Common myeloid progenitor, CD34-positive (primary cell): ENCODE measurements at places on chromosomes 7 and 10.

GRCh38 chr10:59711871-59712494 is 2.3 kb upstream of the SLC16A9 start:
- no peak for DNase-seq

GRCh38 chr10:110840225-110840922 is 31.4 kb upstream of the PDCD4 start:
- no peak for DNase-seq

- DNase-seq = no peak
Measured at GRCh38 chr7:139972029-139972428, 90.7 kb downstream of the PARP12 start.

DNA sequence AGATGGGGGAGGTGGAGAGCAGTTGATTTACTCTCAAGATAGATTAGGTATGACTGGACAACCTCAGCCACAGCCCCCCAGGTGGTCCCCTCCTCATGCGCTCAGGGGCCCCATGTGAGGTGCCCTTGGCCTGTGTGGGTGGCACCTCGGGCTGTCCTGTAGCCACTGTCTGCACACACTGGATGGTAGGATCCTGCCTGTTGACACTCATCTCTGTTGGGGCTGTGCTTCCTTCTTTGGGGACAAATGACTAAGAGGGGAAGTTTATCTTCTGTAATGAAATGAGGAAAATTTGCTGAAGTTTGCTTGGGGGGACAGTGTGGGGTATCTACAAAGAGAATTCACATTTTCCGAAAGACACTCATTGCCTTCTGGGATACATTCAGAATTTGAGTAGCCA is 53.6 kb upstream of the ANTXRL start:
- no peak for DNase-seq

GRCh38 chr7:103689255-103689654 is 243.2 kb upstream of the SLC26A5 start:
- DNase-seq = no peak

DNA sequence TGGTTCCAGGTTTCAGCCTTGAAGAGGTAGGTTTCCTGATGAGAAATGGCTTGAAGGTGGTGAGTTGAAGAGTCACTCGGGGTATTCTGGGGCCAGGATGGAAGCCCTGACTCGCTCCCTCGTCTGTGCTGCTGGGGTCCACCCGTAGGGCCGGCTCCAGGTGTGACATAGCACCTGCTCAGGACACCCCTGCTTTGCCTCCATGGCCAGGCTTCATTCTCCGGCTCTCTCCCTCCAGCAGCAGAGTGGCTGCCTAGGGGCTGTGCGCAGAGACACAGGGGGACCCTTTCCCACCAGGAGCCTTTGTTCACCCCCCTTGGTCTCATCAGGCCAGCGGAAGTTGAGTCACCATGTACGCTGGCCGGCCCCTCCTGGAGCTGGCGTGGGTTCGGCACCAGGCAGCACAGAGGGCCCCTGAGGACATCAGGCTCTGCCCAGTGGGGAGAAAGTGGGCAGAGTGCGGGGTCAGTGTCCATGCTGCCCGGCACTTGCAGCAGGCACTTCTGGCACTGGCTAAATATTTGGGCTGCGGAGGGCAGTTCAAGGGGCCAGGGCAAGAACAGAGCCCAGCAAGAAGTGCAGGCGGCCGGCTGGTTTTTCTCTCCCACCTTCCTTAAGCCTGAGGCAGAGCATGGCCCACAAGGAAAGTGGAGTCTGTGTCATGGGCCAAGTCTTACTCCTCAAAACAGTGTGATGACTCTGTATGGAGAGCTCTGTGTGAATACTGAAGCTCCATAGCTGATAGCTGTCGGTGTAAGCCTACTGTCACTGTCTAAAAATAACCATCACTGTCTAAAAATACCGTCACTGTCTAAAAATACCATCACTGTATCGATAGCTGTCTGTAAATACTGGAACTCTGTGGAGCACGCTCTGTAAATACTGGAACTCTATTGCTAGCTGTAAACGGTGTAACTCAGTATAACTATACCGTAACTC is 3.7 kb upstream of the PRKAR1B start:
- no peak for DNase-seq

DNA sequence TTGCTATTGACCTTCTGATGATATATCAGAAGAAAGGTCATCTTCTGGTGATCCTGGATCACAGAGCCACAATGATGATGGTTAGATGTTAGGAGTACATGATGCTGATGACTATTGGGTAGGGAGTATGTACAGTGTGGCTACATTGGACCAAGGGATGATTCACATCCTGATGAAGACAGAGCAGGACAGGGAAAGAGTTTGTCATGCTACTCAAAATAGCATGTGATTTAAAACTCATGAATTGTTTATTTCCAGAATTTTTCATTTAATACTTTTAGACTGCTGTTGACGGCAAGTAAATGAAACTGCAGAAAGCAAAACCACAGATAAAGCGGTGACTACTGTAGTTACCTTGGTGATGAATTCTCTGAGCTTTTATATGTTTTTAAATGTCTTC is 397.3 kb downstream of the PPP1R3A start:
- DNase-seq = no peak

DNA sequence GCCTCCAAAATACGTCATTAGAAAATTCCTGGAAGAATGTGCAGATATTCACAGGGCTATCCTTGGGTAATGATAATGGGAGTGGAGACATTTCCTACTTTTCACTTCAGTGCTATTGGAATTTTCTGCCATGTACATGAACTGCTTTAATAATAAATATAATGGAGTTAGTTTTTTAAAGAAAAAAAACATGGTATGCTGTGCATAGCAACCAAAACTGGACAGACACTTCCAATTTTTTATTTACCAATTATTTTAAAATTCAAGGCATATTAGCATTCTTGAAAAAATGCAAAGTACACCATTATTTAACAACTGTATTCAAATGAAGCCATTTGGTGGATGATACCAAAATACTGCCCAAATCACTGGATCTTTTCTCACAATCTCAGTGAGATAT is 3.3 kb downstream of the XRCC2 start:
- DNase-seq = no peak

DNA sequence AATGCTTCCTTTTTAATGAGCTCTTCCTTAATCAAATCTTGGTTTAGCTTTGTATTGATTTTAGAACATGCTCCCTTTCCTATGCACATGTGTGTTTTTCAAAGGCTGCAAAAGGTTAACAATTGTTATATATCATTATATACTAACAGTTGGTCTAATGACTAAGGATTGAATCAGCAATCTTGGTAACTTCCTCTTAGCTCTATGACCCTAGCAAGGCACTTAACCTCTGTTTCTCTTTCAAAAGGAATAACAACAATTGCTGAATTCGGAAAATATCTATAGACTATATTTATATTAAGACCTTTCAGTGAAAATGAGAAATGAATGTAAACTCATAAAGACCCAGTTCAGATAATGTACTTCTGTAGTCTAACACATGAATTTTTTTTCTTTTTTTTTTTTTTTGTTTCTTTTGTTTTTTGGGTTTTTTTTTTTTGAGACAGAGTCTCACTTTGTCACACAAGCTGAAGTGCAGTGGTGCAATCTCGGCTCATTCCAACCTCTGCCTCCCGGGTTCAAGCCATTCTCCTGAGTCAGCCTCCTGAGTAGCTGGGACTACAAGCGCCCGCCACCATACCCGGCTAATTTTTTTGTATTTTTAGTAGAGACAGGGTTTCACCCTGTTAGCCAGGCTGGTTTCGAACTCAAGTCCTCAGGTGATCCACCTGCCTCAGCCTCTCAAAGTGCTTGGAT is 48.8 kb downstream of the HOXA1 start:
- DNase-seq = peak; percentile 69

DNA sequence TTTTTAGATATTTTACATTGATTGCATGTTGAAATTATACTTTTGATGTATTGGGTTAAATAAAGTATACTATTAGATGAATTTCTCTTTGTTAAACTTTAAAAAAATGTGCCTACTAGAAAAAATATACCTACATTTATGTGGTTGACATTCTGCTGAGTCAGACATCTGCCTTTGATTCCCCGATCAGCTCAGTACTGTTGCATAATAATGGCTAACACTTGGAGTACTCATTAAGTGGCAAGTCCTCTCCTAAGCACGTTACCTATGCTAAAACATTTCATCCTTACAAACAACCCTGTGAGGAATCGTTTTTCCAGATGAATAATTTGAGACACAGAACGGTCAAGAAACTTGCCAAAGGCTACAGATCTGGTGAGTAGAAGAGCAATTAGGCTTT is 14.0 kb upstream of the SEM1 start:
- peak; percentile 48 for DNase-seq

DNA sequence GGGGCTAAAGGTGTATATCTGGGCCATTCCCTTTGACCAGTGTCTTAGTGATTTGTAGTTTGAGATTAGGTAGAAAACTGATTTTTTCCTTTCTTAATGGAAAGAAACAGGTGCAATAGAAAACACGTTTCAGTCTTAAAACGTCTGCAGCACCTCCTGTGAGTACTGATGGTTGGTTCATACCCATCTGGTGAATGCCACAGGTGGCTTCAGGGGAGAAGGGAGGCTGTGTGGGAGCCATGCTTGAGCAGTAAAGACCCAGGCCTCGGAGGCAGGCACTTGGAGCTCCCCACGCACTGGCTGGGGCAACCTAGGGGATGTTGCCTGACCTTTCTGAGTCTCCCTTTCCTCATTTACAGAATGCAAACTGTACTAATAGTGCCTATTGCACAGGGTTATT is 171.5 kb upstream of the GRB10 start:
- no peak for DNase-seq
